ENCODE measurements at places on chromosomes 1 and 21.

GRCh38 chr21:45365608-45366241, 39.2 kb upstream of the COL18A1 start:
- peak overlapping the region; percentile 98 for H3K27ac ChIP-seq
- no peak overlapping the region for H3K4me3 ChIP-seq
- DNase-seq = no peak

DNA sequence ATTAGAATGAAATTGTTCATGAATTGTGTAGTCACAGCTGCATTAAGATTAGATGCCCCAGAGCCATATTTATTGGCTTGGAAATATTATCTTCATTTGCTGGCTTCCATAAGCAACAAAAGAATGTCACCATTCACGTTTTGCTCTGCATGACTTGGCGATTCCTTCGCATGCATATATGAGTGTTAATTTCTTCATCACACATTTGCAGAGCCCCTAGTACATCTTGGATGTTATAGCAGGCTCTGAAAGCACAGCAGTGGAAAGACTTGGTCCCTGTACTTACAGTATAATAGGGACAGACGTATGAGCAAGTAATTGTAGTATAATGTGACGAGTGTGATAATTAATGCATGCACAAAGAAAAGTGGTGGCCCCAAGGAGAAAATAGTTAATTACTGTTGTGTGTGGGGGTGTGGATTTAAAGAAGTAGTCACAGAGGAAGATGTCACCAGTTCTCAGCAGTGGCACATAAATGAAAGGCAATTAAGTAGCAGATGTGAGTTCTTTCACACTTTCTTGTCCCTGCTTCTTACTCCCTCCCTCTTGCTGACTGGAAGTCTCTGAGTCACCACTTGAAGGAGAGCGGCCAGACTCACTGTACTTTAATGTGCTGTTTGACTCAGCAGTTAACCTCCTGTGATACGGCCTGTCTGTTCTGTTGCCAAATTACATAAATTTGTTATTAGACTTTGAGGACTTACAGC, 21.0 kb downstream of the S100A10 start:
- H3K4me3 ChIP-seq = no peak overlapping the region
- H3K4me1 ChIP-seq = peaks cover 20% of the 10 kb centered on the region
- no peak overlapping the region for H3K27ac ChIP-seq
- DNase-seq = no peak
- H3K36me3 ChIP-seq = no peaks in the 10 kb centered on the region

- H3K4me3 ChIP-seq = no peak overlapping the region
- no peak overlapping the region for H3K27ac ChIP-seq
- DNase-seq = no peak
- H3K4me1 ChIP-seq = no peaks in the 10 kb centered on the region
Measured at GRCh38 chr1:95171270-95172245, 54.4 kb downstream of the TLCD4 start.

DNA sequence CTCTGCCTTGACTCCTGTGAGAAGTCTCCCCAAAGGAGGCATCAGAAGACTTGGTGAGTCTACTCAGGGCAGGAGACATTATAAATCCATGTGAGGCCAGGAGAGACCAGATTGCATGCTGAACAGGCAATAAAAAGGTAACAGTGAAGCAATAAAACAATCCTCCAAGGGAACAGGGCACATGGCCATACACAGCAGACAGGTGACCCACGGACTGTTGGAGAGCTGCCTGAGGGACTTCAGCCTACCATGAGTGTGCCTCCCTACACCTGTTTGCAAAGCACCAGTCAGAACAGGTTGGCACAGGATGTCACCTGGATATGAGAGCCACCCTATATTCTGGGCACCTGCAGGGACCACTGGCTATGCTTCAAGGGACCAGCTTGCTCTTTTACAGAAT, 67.6 kb downstream of the MAB21L3 start:
- no peaks in the 10 kb centered on the region for H3K27me3 ChIP-seq
- H3K4me3 ChIP-seq = no peak overlapping the region
- no peaks in the 10 kb centered on the region for H3K4me1 ChIP-seq
- no peak for DNase-seq

- H3K27ac ChIP-seq = no peak overlapping the region
- DNase-seq = no peak
- peaks cover 5% of the 10 kb centered on the region for H3K36me3 ChIP-seq
- H3K4me1 ChIP-seq = peaks cover 59% of the 10 kb centered on the region
- H3K27me3 ChIP-seq = no peaks in the 10 kb centered on the region
Measured at GRCh38 chr1:111195002-111195684, 5.3 kb downstream of the DENND2D start.

DNA sequence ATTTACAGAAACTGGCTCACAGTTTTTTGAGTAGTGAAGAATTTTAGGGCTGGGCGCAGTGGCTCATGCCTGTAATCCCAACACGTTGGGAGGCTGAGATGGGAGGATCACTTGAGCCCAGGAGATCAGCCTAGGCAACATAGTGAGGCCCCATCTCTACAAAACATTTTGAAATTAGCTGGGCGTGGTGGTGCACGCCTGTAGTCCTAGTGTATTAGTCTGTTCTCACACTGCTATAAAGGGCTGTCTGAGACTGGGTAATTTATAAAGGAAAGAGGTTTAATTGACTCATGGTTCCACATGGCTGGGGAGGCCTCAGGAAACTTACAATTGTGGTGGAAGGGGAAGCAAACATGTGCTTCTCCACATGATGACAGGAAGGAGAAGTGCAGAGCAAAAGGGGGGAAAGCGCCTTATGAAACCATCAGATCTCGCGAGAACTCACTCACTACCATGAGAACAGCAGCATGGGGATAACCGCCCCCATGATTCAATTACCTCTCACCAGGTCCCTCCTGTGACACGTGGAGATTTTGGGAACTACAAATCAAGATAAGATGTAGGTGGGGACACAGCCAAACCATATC, 24.4 kb upstream of the DYRK1A start:
- H3K4me1 ChIP-seq = peaks cover 24% of the 10 kb centered on the region
- H3K27me3 ChIP-seq = no peaks in the 10 kb centered on the region
- H3K36me3 ChIP-seq = no peaks in the 10 kb centered on the region
- H3K27ac ChIP-seq = no peak overlapping the region

GRCh38 chr1:178541829-178542553, 29.1 kb downstream of the TEX35 start:
- peaks cover 53% of the 10 kb centered on the region for H3K4me1 ChIP-seq
- H3K4me3 ChIP-seq = peak overlapping the region; percentile 62
- H3K27ac ChIP-seq = peak overlapping the region; percentile 86
- no peaks in the 10 kb centered on the region for H3K36me3 ChIP-seq
- H3K27me3 ChIP-seq = no peaks in the 10 kb centered on the region

GRCh38 chr21:28975397-28975796, 17.3 kb downstream of the LTN1 start:
- no peak overlapping the region for H3K27ac ChIP-seq
- H3K4me3 ChIP-seq = no peak overlapping the region
- peaks cover 29% of the 10 kb centered on the region for H3K36me3 ChIP-seq
- H3K4me1 ChIP-seq = no peaks in the 10 kb centered on the region

GRCh38 chr1:111415461-111415860, 12.1 kb downstream of the OVGP1 start:
- DNase-seq = no peak
- no peak overlapping the region for H3K27ac ChIP-seq
- H3K36me3 ChIP-seq = no peaks in the 10 kb centered on the region
- H3K27me3 ChIP-seq = no peaks in the 10 kb centered on the region
- H3K4me3 ChIP-seq = no peak overlapping the region

- DNase-seq = no peak
- H3K27ac ChIP-seq = no peak overlapping the region
- H3K27me3 ChIP-seq = no peaks in the 10 kb centered on the region
- no peak overlapping the region for H3K4me3 ChIP-seq
- no peaks in the 10 kb centered on the region for H3K4me1 ChIP-seq
Measured at GRCh38 chr1:29546496-29546895, 310.2 kb downstream of the PTPRU start.

DNA sequence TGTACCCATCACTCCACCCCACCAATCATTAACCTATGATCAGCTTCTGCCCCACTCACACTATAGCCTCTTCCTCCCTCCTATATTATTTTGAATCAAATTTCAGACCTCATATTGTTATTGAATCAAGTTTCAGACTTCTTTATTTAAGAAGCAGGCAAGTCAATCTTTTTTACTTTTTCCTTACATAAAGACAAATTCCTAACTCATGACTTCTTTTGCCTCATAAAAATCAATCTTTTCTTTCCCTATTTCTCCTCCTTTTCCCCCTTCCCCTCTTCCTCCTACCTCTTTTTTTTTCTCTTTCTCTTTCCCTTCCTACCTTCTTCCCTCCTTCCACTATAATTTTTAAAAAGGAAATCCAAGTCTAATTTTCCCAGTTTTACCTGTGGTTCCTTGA, 4.3 kb upstream of the RWDD3 start:
- H3K4me3 ChIP-seq = no peak overlapping the region
- H3K4me1 ChIP-seq = peaks cover 25% of the 10 kb centered on the region
- no peak overlapping the region for H3K27ac ChIP-seq
- H3K36me3 ChIP-seq = no peaks in the 10 kb centered on the region
- DNase-seq = no peak

DNA sequence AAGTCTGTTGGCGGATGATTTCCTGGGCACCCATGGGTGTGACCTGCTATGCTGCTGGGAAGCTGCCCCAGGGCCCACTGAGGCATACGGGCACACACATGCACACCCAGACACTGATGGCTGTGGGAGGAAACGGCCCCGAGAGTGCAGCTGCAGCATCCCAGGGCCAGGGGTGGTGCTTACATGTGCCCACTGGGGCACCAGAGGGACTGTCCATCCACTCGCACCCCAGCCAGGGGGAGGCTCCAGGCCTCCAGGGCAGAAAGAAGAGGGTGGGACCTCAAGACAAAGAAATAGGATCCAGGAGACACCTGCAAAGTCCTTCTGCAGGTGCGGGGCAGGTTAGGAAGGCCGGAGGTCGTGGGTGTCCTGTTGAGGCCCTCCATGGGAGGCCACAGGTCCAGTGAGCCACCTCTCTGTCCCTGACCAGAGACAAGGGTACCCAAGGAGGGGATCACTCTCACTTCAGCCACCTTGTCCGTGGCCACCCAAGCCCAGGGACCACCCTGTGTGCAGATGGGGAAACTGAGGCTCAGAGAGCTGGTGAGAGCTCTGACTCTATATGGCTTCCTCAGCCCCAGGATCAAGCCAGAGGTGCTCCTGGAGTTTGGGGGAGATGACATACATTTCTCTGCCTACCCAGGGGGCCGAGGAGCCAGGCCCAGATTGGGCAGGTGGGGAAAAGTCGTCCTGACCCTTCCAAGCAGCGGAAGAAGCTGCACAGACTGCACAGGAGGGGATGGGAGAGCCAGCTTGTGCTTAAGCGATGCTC, 57.1 kb downstream of the WNT9A start:
- no peak overlapping the region for H3K27ac ChIP-seq
- peaks cover 20% of the 10 kb centered on the region for H3K4me1 ChIP-seq
- no peaks in the 10 kb centered on the region for H3K27me3 ChIP-seq
- H3K36me3 ChIP-seq = no peaks in the 10 kb centered on the region
- peak; percentile 79 for DNase-seq

GRCh38 chr1:217268058-217268457, 362.8 kb downstream of the GPATCH2 start:
- H3K27me3 ChIP-seq = no peaks in the 10 kb centered on the region
- no peak for DNase-seq
- H3K4me3 ChIP-seq = no peak overlapping the region
- H3K36me3 ChIP-seq = no peaks in the 10 kb centered on the region
- H3K27ac ChIP-seq = no peak overlapping the region
- H3K4me1 ChIP-seq = no peaks in the 10 kb centered on the region

GRCh38 chr21:34693192-34693810, 24.5 kb downstream of the CLIC6 start:
- no peaks in the 10 kb centered on the region for H3K36me3 ChIP-seq
- peaks cover 4% of the 10 kb centered on the region for H3K4me1 ChIP-seq
- H3K27me3 ChIP-seq = no peaks in the 10 kb centered on the region
- H3K27ac ChIP-seq = no peak overlapping the region

GRCh38 chr1:74486036-74486435, 26.4 kb downstream of the LRRC53 start:
- no peaks in the 10 kb centered on the region for H3K27me3 ChIP-seq
- H3K4me1 ChIP-seq = no peaks in the 10 kb centered on the region
- no peak overlapping the region for H3K4me3 ChIP-seq

DNA sequence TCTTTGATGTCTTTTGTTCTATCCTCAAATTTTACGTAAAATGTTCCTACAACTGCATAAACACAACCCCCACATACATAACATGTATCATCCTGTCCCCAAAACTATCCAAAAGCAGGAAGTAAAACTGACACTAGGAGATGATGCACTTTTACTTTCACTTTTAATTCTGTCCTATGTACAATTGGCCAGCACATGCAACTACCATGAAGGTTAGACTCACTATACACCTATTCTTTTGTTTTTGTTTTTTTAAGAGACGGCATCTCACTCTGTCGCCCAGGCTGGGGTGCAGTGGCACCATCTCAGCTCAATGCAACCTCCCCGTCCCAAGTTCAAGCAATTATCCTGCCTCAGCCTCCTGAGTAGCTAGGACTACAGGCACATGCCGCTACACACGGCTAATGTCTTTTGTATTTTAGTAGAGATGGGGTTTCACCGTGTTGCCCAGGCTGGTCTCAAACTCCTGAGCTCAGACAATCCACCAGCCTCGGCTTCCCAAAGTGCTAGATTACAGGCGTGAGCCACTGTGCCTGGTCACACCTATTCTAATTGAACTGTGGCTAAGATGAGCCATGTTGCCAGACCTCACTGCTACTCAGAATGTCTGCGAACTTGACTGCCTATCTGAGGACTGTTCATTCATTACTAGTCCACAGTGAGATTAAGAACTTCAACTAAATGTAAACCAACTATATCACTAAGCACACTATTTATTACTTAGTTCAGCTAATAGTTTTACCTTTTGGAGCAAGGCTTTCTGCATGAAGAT, 48.0 kb downstream of the TOR3A start:
- peak overlapping the region; percentile 20 for H3K4me3 ChIP-seq
- DNase-seq = no peak
- H3K27me3 ChIP-seq = no peaks in the 10 kb centered on the region
- peaks cover 48% of the 10 kb centered on the region for H3K4me1 ChIP-seq
- H3K27ac ChIP-seq = peak overlapping the region; percentile 71
- H3K36me3 ChIP-seq = no peaks in the 10 kb centered on the region

- no peak overlapping the region for H3K4me3 ChIP-seq
- DNase-seq = no peak
- no peaks in the 10 kb centered on the region for H3K27me3 ChIP-seq
- no peaks in the 10 kb centered on the region for H3K36me3 ChIP-seq
- H3K4me1 ChIP-seq = peaks cover 21% of the 10 kb centered on the region
- no peak overlapping the region for H3K27ac ChIP-seq
Measured at GRCh38 chr1:154750681-154751665, 119.1 kb downstream of the KCNN3 start.

- H3K36me3 ChIP-seq = no peaks in the 10 kb centered on the region
- no peak for DNase-seq
Measured at GRCh38 chr21:32240851-32241687, 37.8 kb downstream of the MIS18A start.

- H3K4me3 ChIP-seq = no peak overlapping the region
- no peak overlapping the region for H3K27ac ChIP-seq
- no peaks in the 10 kb centered on the region for H3K27me3 ChIP-seq
- H3K36me3 ChIP-seq = no peaks in the 10 kb centered on the region
- peaks cover 33% of the 10 kb centered on the region for H3K4me1 ChIP-seq
Measured at GRCh38 chr1:206892351-206892984, 4.8 kb upstream of the IL24 start.

GRCh38 chr21:45996311-45997204, 15.0 kb downstream of the COL6A1 start:
- peak overlapping the region; percentile 71 for H3K27ac ChIP-seq
- H3K4me3 ChIP-seq = no peak overlapping the region
- DNase-seq = no peak
- H3K27me3 ChIP-seq = no peaks in the 10 kb centered on the region
- peaks cover 6% of the 10 kb centered on the region for H3K36me3 ChIP-seq

GRCh38 chr1:160101717-160102522, 3.5 kb upstream of the IGSF8 start:
- peaks cover 25% of the 10 kb centered on the region for H3K4me1 ChIP-seq
- H3K27ac ChIP-seq = peak overlapping the region; percentile 93
- no peaks in the 10 kb centered on the region for H3K27me3 ChIP-seq
- H3K36me3 ChIP-seq = no peaks in the 10 kb centered on the region
- H3K4me3 ChIP-seq = peak overlapping the region; percentile 21

All from vagina (tissue), 2 donors.